ENCODE measurements at places on chromosomes 7 and 10.

GRCh38 chr10:133379801-133380666 lies 972 bp downstream of the PAOX start:
- peak; percentile 66 for DNase-seq

DNA sequence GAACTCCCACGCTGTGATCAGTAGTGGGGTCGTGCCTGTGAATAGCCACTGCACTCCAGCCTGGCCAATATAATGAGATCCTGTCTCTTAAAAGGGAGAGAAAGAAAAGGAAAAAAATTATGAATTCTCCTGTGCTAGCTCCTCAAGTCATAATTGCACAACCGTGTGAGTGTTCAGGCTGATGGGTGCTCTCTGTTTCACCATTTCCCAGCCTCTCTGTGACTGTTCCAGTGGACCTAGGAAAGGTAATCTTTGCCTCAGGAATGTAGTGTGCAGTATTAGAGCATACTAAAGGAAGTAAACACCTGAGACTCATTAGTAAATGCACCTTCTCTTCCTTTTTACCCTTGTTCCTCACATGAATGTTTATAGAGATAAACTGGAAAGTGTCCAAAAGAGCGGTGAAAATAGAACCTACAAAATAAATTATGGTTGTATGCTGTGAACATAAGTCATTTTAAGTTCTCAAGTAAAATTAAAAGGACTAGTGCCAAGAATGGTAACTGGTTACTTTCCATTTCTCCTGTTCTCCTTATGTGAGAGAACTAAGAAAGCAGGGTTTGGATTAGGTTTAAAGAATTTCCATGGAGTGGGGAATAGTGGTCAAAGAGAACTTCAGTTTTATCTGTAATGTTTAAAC lies 42.7 kb downstream of the INPP5F start:
- no peak for DNase-seq

DNA sequence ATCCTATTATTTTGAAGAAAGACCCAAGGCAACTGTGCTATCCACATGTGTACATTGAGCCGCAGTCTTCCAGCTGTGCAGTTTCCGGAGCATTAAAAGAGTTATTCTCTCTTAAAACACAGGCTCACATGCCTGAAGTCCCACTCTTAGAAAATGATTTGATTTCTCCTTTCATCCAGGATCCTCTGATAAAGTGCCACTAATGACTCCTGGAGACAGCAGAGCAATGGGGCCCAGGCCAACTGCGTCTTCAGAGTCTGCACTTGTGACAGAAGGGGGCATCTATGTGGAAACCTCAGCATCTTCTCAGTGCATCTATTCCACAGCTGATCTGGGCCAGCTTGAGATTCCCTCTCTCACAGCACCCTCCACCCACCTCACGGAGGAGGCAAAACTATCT lies 482.1 kb upstream of the AKR1E2 start:
- DNase-seq = no peak

DNA sequence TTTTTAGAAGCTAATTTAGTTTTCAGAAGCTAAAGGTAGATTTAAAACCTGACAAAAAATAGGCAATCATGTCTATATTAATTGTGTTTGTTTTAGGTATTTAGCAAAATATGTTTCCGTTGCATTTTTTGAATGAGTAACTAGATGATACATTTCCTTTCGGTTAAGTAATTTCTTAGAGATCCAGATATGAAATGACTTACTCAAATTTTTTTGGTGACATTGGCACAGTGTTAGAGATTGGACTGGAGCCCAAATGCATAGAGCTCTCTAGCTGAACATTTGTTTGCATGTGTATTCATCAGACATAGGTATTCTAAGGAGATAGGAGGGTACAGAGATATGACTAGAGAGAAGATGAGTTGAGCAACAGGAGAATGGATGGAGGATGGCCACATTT lies 1.9 kb downstream of the BUB3 start:
- DNase-seq = no peak

- no peak for DNase-seq
These were observed 501.6 kb downstream of the GALNT17 start for GRCh38 chr7:71633551-71634008.

- DNase-seq = no peak
These were observed 259.9 kb downstream of the CACNA2D1 start for GRCh38 chr7:82183634-82184033.

- no peak for DNase-seq
These were observed 41.0 kb upstream of the CDK6 start for GRCh38 chr7:92877367-92877766.

DNA sequence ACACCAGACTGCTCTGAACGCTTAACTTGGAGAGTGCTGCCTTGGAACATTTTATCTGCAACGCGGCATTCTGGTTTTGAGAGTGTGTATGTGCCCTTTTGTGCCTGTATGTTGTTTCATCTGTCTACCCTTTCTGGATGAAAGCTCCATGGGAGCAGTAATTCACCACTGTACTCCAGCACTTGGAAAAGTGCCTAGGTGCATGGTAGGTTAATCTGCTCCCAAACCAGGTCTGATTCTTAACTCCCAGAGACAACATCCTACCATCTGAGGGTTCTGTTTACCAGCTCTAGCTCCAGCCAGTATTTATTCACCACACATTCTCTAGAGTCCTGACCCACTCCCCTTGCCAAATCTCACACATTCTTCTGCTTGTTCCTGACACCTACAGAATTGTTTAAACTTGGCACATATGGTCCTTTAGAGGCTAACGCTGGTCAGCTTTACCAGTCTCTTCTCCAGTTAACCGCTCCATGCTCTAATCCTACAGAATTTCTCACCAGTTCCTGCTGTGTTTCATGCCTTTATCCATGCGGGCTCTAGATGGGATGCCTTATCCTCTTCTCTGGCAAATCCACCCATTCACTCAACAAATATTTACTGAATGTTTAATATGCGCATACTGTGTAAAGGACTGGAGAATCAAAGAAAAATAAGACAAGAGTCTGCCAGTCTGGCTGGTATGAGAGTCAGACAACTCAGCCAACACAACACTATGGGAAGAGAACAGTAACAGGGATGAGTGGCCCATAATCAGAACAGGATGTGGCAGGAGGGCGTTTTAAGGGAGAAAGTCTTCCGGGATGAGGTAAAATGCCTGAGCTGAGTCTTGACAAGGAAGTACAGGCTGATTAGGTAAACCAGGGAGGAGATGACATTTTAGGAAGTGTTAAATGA lies 46.3 kb downstream of the MTPN start:
- DNase-seq = no peak

GRCh38 chr10:68032113-68032512 lies 43.0 kb downstream of the HERC4 start:
- no peak for DNase-seq

GRCh38 chr10:105062951-105063350 lies 421.9 kb downstream of the SORCS3 start:
- DNase-seq = no peak

- DNase-seq = no peak
These were observed 72.6 kb upstream of the ZMIZ1 start for GRCh38 chr10:78995987-78996791.

- DNase-seq = no peak
These were observed 4.0 kb upstream of the VIPR2 start for GRCh38 chr7:159148430-159149395.

DNA sequence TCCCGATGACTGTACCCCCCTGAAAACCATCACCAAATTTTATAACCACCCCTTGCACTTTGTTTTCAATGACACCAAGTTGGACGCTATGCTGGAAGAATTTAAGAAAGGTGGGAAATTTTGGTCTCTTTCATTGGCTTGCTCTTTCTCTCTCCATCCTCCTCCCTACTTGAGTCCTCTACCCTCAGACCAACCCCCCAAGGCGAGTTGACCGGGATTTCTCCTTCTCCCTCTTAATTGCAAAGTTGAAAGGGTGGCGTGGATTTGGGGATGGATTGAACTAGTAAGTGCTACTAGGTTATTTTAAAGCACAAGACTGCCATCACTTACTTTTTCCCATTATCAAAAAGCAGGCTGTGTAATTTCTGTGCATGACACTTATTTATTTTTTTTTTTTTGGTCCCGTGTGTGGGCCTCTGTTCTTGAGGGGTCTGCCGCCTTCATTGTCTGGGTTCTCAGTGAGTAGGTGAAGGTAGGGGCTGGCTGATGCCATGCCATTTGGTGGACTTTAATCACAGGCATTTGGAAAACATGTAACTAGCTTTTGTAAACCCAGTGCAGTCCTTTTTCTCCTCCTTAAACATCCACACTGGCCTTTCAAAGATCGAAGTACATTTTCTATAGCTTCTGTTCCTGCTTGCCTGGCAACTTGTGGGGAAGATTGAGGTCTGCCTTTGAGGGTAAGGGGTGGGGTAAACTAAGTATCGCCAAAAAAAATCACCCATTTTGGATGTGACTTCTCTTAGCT lies 2.1 kb downstream of the CNNM2 start:
- DNase-seq = no peak

GRCh38 chr10:29751240-29751639 lies 116.5 kb upstream of the SVIL start:
- DNase-seq = no peak

- DNase-seq = no peak
These were observed 16.0 kb downstream of the SAMD8 start for GRCh38 chr10:75127471-75127870.

GRCh38 chr10:56319386-56319785 lies 41.7 kb downstream of the ZWINT start:
- DNase-seq = no peak

- DNase-seq = no peak
These were observed 5.6 kb upstream of the CDH23 start for GRCh38 chr10:71390921-71391690.

DNA sequence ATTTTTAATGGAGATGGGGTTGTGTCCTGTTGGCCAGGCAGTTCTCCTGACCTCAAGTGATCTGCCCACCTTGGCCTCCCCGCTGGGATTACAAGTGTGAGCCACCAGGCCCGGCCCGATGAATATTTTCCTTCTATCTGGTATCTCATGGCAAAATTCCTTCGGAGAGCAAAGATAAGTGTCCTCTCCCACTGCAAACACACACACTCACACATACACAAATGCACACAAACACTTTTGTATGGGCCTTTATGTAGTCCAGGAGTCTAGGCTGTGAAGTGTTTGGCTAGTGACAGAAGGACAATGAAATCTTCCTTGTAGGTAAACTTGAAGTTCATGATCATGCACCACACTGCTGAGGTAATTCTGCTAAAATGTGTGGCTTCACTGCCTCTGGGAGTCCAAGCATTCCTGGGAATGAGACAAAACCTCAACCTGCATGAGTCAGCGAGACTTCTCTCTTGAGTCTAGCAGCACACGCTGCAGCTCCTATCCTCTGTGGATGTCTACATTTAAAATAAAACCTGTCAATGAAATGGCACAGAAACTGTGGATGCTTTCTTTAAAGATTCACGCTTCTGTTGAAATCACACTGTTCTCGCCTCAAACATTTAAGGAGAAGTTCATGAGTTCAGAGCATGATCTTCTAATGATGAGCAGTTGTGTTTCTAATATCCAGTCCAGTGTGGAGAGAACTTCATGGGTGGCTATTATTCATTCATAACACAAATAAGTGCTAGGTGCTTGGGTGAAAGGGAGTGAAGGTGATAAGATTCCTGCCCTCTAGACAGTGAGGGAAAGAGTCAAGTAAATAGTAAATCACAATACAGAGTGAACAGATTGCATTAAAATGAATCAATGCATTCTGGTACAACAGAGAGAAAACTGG lies 96.5 kb downstream of the NRP1 start:
- no peak for DNase-seq

GRCh38 chr10:86225103-86225782 lies 141.4 kb downstream of the GRID1 start:
- no peak for DNase-seq

DNA sequence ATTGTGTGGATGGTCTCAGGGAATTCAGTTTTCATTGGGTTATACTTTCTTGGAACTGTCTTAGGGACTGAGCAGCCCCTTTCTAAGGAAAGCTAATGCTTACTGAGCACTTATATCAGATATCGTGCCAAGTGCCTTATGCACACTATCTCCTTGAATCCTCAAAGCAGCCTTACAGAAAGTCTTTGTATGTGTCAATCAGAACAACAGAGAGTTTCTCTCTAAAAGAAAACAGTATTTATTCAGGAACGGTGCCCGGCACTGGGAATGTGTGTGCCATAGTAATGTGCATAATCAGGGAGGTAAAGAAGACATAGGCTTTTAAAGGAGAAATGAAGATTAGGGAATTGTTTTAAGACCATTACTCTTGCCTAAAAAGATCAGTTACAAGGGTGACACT lies 17.3 kb downstream of the ANTXRL start:
- DNase-seq = no peak

- no peak for DNase-seq
These were observed 911.0 kb upstream of the ZNF722 start for GRCh38 chr7:63087575-63088190.

- no peak for DNase-seq
These were observed 45.5 kb downstream of the NOD1 start for GRCh38 chr7:30433082-30433481.

DNA sequence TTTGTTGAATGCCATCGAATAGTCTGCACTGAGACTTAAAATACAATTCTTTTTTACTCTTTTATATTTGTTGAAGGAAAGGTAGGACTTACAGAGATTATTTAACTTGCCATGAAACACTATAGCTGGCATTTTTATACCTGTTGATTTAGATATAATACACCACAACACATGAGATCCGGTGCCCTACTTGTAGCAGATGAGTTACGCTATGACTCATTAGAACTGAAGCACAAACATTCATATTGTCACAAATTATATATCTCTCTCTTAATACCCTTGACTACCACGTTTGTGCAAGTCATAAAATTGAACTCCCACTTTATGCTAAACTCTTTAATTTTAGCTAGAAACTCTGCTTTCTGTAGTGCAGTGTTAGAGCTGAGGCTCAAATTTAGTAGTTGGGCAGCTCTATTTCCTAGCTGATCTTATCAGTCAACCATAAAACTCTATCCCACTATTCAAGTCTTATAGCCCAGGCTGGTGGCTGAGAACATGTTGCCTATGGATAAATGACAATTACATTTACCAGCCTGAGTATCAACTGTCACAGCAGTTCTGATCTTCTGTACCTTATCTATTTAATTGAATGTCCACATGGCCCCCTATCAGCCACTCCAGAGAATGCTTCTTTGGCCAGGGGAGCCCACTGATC lies 137.4 kb upstream of the SEMA3D start:
- DNase-seq = no peak

DNA sequence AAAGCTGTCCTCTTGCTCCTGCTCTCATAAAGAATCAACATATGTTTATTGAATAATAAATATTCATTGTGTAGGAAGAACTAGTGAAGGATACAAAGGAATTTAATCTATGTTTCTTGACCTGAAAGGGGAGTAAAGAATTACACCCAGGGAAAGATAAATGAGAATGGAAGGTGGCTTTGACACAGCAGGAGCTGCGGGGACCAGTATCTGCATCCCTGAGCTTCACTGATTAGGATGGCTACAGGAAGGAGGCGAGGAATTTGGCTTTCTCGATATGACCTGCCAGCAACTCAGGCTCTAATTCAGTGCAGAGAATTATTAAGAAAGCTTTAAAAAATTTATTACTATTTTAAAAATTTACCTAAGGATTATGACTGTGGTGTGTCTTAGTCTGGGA lies 194.6 kb downstream of the SEC23IP start:
- DNase-seq = no peak

DNA sequence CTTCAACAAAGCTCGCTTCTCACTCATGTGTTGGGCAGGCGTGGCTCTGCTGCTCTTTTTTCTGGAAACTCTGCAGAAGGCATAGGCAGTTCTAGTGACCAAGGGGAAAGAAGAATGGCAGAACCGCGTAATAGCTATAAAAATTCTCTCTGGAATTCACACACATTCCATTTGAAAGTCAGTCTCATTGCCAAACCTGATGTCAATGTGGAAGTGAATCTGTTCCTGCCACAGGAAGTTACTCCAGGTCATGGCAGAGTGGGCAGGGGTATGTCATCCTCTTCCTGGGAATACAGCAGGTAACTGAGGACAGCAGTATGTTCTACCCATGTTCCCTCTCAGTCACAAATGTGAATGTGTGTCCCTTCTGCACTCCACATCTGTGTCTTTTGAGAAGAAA lies 8.2 kb upstream of the PAXIP1 start:
- DNase-seq = no peak

All from activated CD4-positive, alpha-beta T cell treated with anti-CD3 and anti-CD28 coated beads, Interleukin-2, amount 10 ng/mL, durations not matched to agents 24 days and 14 days (primary cell).